ENCODE measurements at places on chromosomes 7 and 10.

- DNase-seq = no peak
Measured at GRCh38 chr7:128075242-128076095, 44.2 kb upstream of the LRRC4 start.

DNA sequence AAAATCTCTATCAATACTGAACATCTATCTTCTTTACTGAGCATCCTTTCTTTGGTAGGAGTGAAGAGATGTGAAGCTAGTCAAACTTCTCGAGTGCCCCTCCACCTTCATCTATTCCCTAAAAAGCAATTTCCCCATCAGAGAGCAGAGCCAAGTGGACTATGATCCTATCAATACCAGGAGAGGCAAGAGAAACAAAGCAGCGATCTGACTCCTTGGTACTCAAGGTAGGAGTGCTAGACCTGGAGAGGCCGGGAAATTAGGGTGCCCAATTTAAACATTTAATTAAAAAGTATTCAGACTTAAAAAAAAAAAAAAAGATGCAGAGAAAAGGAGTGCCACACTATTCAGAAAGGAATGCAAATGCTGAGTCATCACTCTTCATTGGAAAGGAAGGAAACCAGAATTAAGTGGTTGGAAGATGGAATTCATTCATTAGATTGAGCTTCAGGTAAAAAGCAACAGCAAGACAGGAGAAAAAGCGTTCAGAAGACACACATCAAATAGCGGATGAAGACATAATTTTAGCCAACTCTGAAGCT lies 1.6 kb downstream of the TIAL1 start:
- DNase-seq = no peak

- DNase-seq = peak; percentile 79
Measured at GRCh38 chr10:78960316-78960800, 108.4 kb upstream of the ZMIZ1 start.

GRCh38 chr7:25424113-25424512 lies 195.8 kb upstream of the NPVF start:
- no peak for DNase-seq

GRCh38 chr7:137696376-137696775 lies 150.4 kb downstream of the DGKI start:
- DNase-seq = no peak

GRCh38 chr10:112784022-112784461 lies 166.0 kb upstream of the TCF7L2 start:
- DNase-seq = no peak

DNA sequence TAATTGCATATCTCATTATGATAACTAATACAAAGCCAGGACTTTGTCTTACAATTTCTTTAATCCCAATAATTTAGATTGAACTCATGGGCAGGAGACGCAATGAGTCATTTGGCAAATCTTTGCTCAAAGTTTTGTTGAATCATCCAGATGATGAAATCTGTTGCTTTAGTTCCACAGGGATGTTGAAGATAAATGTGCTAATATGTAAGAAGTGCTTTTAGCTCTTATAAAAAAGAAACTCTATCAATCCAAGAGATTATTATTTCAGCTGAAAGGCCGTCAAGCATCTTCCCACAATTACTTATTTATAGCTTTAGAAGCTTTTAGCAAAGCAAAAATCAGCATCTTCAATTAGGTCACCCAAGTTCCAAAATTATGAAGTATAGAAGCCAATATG lies 36.8 kb upstream of the ANK3 start:
- DNase-seq = no peak

All from pons (tissue), 1 donor.